Uterus (tissue), 4 donors: ENCODE measurements at places on chromosomes 16 and 17. TPM values are rescaled to one million over a fixed set of nuclear protein-coding genes. Genes with fewer than 3 reads are reported as not detected.

GRCh38 chr16:68884401-68884800, 41.1 kb downstream of the TANGO6 start:
- no peak for DNase-seq
- H3K4me3 ChIP-seq: no peak overlapping the region
- H3K27me3 ChIP-seq: no peaks in the 10 kb centered on the region
- H3K4me1 ChIP-seq: no peaks in the 10 kb centered on the region
- peak overlapping the region; percentile 26 for H3K27ac ChIP-seq

GRCh38 chr16:1297018-1297696, 12.3 kb upstream of the UBE2I start:
- no peak overlapping the region for H3K27ac ChIP-seq
- H3K36me3 ChIP-seq: no peaks in the 10 kb centered on the region
- H3K4me1 ChIP-seq: no peaks in the 10 kb centered on the region
- H3K27me3 ChIP-seq: peaks cover 17% of the 10 kb centered on the region
- DNase-seq: no peak
- H3K4me3 ChIP-seq: no peak overlapping the region

DNA sequence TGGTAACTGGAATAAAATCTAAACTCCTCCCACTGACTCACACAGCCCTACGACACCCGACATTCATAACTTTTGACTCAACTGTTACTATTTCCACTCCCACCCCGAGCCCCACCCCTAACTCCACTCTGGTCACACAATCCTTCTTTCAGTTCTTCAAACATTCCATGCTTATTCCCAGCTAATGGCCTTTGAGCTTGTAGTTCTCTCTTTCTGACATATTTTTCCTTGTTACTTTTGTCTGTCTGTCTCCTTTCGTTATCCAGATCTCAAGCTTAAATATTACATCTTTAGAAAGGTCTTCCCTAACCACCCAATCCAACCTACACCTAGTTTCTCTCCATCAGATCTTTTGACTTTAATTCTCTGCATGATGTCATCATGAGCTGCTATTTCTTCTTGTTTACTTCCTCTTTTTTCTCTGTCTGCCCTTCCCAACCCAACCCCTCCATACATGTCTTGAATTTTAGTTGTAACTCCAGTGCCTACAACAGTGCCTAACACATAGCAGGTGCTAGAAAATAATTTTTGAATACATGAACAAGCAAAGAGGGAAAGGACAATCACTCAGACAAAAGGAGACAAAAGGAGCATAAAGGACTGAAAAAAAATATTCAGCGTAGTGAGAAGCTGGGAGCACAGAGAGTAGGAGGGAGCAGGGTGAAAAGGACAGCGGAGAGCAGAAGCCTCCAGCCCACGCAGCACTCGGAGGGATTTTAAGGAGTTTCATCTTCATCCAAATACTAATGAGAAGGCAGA, 65.2 kb upstream of the SMIM36 start:
- no peaks in the 10 kb centered on the region for H3K27me3 ChIP-seq
- peak overlapping the region; percentile 88 for H3K27ac ChIP-seq
- H3K4me3 ChIP-seq: no peak overlapping the region
- peak; percentile 67 for DNase-seq

DNA sequence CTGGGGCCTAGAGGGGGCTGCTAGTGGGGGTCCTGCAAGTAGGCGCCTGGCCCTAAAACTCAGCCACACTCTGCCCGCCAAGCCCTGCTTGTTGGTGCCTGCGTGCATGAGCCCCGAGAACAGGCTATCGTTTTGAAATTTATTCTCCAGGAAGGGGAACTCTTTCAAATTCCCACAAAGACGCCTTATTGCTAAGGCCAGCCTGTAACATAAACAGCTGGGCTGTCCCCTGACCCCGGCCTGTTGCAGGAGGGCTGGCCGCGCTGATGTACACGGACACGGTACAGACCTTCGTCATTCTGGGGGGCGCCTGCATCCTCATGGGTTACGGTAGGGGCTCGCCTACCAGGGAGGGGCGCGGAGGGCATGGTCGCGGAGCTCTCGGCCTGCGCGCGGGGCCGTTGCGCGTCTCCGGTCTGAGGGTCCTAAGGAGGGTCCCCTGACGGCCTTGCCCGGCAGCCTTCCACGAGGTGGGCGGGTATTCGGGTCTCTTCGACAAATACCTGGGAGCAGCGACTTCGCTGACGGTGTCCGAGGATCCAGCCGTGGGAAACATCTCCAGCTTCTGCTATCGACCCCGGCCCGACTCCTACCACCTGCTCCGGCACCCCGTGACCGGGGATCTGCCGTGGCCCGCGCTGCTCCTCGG, 4.3 kb downstream of the SLC5A2 start:
- DNase-seq: no peak
- H3K36me3 ChIP-seq: no peaks in the 10 kb centered on the region
- no peak overlapping the region for H3K27ac ChIP-seq
- no peaks in the 10 kb centered on the region for H3K4me1 ChIP-seq
- H3K4me3 ChIP-seq: peak overlapping the region; percentile 35

- no peaks in the 10 kb centered on the region for H3K36me3 ChIP-seq
- no peak overlapping the region for H3K27ac ChIP-seq
- peak; percentile 54 for DNase-seq
Measured at GRCh38 chr17:74368341-74369081, 1.2 kb downstream of the GPR142 start.

- no peak overlapping the region for H3K27ac ChIP-seq
- H3K27me3 ChIP-seq: no peaks in the 10 kb centered on the region
- no peaks in the 10 kb centered on the region for H3K4me1 ChIP-seq
- DNase-seq: no peak
- no peaks in the 10 kb centered on the region for H3K36me3 ChIP-seq
Measured at GRCh38 chr17:17525311-17525710, 29.1 kb upstream of the RASD1 start.

GRCh38 chr16:83300326-83300725, 507.5 kb upstream of the HSBP1 start:
- no peak overlapping the region for H3K27ac ChIP-seq
- no peaks in the 10 kb centered on the region for H3K36me3 ChIP-seq
- no peak for DNase-seq

DNA sequence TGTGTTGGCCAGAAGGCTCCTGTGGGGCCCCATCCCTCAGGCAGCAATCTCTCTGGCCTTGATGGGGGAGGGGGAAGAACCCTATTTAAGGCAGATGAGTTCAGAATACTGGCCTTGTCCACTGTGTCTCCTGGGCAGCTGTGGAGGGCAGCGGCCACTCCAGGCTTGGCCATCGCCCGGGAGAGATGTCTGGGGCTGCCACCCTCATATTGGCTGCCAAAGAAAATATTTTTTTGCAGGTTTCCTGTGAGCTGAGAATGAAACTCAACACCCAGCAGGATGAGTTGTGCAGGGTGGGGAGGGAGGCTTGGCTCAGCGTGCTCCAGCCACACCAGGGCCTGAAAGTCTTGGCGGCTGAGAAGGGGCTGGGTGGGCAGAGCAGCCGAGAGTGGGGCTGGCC, 14.4 kb upstream of the TIMP2 start:
- H3K27ac ChIP-seq: no peak overlapping the region
- peaks cover 7% of the 10 kb centered on the region for H3K4me1 ChIP-seq
- no peaks in the 10 kb centered on the region for H3K27me3 ChIP-seq

GRCh38 chr16:66043326-66043725, 323.2 kb upstream of the CDH5 start:
- H3K4me3 ChIP-seq: no peak overlapping the region
- DNase-seq: no peak
- H3K27me3 ChIP-seq: no peaks in the 10 kb centered on the region

DNA sequence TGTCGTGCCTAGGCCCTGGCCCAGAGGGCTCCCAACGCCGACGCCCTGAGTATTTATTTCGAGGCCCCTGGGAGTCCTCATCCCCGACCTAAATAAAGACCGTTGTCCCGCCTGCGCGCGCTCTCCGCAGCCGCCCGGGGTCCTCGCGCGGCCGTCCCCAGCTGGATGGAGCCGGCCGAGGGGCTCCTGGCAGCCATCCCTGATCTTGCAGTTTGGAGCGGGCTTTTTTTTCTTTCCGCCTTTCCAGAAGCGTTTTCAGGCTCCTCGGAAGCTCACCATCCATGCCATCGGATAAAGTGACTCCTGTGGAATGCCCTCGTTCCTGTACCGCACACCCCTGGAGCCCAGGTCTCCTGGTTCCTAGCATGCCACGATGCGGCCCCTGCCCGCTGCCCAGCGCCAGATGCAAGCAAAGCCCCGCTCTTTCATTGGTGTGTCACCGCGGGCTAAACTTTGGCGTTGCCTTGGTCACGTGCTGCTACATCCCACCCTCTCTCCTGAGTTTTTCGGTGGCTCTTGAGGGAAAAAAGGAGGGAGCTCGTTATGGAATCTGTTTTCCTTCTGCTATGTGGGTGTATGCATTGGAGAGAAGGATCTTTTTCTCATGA, 716 bp downstream of the TMEM94 start:
- no peaks in the 10 kb centered on the region for H3K36me3 ChIP-seq
- H3K27me3 ChIP-seq: no peaks in the 10 kb centered on the region
- H3K27ac ChIP-seq: peak overlapping the region; percentile 85

DNA sequence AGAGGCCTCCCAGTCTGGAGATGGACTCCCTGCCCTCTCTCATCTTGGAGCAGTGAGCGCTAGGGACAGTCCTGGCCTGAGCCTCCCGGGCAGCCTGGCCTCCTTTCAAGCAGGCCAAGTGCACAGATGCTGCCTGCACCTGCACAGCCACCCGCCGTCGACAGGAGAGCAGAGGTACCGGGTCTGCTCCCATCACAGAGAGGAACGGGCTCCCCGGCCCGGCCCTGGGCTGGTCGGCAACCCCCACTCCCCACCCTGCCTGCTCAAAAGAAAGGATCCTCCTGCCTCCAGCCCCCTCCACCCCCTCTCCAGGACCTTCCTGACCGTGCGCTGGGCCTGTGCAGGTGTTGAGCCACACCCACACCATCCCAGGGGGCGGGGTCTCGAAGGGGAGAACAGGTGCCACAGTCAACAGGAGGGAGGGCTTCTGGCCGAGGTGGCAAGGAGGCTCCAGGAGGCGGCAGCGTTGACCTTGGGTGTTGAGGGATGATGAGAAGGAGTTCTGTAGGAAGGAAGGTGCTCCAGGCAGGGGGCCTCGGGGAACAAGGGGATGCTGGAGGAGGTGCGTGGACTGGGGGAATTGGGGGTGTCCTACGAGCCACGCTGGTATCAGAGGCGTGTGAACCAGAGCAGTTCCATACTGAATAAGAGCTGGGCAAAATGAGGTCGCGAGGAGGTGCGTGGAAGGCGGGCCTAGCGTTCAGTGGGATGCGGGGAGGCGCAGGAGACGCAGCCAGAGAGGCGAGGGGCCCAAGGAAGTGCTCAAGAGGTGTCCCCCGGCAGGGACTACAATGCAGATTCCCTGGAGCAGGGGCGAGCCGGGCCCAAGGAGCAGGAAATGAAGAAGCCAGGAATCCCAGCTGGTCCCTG, 967 bp upstream of the CDH15 start:
- H3K27ac ChIP-seq: no peak overlapping the region
- peaks cover 23% of the 10 kb centered on the region for H3K27me3 ChIP-seq
- no peak overlapping the region for H3K4me3 ChIP-seq
- no peaks in the 10 kb centered on the region for H3K36me3 ChIP-seq
- no peak for DNase-seq
- H3K4me1 ChIP-seq: no peaks in the 10 kb centered on the region

Gene ITGAD
- 0.12 TPM for total RNA-seq

Gene KRTAP4-6
- total RNA-seq: not detected

Gene FBXW10
- total RNA-seq: not detected

Gene ATP1B2
- 6.6 TPM for total RNA-seq

Gene WDR59
- total RNA-seq: 79.9 TPM

Gene P3H4
- 67.0 TPM for total RNA-seq

Gene TPSD1
- total RNA-seq: not detected

Gene IRX5
- total RNA-seq: 0.49 TPM

Gene GPR139
- not detected for total RNA-seq

Gene VMO1
- total RNA-seq: 1.3 TPM

Gene C16orf89
- 0.76 TPM for total RNA-seq

Gene OTOA
- total RNA-seq: 0.21 TPM

Gene CALB2
- total RNA-seq: not detected

Gene LGALS9B
- not detected for total RNA-seq
